ENCODE measurements at places on chromosomes 11 and 22.

GRCh38 chr11:5684036-5684645, 733 bp downstream of the TRIM5 start:
- peak; percentile 22 for DNase-seq

GRCh38 chr11:72600557-72600956, 73.7 kb downstream of the PDE2A start:
- no peak for DNase-seq

DNA sequence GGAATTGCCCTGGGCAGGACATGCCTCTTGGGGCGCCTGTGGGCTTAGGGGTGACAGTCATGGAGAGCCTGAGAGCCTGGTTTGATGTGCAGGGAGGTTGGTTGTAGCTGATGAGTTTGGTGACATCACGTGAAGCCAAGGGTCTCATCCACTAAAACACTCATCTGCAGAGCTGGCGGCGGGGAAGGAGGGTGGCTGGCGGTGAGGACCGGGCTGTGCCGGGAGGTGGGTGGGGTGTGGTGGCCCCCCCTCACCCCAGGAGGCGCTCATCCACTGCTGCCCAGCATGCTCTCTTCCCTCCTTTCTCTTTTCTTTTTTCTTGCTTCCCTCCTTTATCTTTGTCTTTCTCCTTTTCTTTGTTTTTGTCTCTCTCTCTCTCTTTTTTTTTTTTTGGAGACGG, 49.0 kb downstream of the GRAMD4 start:
- DNase-seq, result no peak

- DNase-seq, result no peak
These were observed 35.8 kb upstream of the PRR5 start for GRCh38 chr22:44666207-44666585.

DNA sequence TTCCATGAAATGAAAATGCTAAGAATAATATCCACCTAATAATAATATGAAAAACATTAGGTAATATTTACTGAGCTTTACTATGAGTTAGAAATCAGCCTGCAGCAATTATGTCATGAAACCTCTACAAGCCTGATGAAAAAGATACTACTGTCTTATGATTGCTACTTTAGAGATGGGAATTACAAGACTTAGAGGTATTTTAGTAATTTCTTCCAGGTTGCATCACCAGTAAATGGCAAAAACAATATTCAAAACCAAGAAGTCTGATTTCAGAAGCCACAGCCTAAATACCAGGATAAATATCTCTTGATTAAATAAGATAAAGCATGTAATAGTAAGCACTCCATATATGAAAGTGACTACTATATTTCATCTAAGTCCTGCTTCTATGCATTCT, 13.8 kb downstream of the OR5B21 start:
- DNase-seq, result no peak

All from hematopoietic multipotent progenitor cell (in vitro differentiated cells).